ENCODE measurements at places on chromosomes 2 and 18.

DNA sequence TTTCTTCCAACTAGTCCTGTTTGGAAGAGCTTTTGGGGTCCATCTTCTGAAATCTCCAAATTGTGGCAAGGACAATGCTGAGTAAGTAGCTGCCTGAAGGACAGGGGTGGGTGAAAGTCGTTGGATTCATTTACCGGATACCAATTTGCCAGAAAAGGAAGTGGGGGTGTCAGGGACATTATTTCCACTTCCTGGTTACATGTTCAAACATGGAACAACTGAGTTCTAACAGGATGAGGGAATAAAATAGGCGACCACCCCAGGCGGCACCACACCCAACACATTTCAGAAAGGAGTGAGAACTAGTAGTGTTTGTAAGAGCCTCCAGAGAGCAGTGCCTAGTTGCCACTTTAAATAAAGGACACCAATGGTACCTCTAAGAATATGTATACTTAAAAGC, 158.6 kb upstream of the SERTAD2 start:
- no peak for DNase-seq

GRCh38 chr2:240981280-240981679, 17.1 kb upstream of the SNED1 start:
- DNase-seq: no peak

DNA sequence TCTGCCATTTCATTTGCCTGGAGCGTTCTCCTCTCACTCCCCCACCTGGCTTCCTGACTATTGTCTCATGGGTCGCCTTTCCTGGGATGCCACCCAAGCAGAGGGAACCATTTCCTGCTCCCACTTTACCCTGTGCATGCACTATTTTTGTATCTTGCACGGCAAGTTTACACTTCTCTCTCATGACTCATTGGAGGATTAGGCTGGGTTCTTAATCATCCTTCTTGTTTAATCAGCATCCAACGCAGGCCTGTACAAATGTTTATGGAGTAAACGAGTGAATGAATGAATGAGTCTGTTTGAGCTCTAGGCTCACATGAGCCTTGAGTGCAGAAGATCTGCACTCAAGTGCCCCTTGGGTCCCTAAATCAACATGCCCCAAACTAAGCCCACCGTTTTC, 3.8 kb upstream of the ARHGAP25 start:
- no peak for DNase-seq

- DNase-seq: no peak
These were observed 13.3 kb downstream of the SULT1C3 start for GRCh38 chr2:108253106-108253505.

DNA sequence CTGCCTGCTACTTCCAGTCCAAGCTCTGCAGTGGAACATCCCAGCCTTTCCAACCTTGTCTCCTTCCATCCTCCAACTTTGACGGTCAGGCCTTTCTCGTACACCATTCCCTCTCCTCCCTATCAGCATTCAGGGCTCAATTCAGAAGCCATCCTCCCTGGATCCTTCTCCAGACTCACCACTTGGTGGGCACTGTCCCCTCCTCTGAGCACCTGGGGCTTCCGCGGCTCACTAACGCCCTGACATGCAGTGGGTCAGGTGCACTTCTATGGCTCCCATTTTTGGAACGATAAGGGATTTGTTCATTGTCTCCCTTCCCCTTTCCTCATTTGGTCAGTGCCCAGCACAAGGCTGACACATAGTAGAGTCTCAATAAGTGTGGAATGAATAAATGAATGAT, 56.7 kb downstream of the TNS1 start:
- no peak for DNase-seq

DNA sequence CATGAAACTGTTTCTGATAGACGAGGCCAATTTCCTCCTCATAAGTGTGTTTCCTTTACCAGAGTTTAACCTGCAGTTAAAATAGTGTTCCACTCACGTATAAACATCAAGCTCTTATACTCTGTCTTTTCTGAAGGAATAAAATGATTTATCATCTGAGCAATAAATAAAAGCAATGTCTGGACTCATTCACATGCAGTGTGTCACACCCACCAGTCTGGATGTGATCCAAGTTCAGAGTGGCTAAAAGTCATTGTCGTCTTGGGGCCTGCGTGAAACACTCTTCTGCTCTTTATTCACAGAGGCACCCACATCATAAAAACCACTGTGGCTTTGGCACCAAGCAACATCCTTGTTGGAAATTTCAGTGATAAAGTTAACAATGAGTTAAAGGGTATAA, 19.5 kb upstream of the SLC9A4 start:
- no peak for DNase-seq

GRCh38 chr2:111042772-111043771, 77.6 kb upstream of the BCL2L11 start:
- no peak for DNase-seq

DNA sequence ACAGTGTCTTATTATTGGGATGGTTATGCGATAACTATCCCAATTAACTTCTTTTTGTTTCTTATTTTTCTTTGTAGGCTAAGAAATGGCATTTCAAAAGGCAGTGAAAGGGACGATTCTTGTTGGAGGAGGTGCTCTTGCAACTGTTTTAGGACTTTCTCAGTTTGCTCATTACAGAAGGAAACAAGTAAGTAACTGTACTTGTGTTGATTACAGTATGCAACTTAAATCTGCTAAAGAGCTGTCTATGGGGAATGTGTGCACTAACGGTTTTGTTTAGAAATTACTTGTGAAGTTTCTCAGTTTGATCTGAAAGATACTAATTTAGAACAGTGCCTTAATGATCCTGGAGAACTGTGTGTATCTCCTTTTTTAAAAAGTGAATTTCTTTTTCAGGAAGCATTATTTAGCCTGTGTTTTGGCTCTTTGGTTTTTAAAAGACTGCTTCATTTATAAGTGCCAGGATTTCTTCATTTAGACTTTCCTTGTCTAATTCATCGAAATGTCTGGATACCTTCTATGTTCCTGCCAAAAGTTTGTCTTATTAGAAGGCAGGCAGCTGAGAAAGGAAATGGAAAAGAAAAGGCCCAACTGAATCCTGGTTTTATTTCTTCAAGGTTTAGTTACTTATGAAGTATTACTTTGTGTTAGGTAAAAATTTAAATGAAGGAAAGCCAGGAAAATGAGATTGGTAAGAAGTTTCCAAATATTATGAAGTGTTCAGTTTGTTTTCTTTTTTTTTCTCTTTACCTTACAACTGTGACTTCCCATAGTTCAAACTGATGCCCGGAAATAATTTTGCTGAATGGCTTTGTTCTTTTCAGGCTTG, 40.1 kb downstream of the GPD2 start:
- DNase-seq: no peak

DNA sequence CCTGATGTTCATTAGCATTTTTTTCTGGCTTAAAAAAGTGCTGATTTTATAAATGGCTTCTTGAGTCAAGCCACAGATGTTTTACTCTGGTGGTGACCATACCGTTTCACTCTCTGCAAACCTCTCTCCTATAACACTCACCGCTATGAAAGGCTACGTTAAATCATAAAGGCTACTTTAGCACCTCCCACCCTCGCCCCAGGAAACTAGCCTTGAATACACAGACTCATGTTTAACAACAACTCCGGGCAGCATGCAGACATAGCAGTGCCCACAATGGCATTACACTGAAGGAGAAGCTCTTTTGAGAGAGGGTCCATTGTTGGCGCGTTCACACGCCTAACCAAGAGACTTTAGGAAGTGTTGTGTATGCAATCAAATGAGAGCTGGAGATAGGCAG, 5.6 kb downstream of the MYT1L start:
- DNase-seq: no peak

GRCh38 chr2:101418460-101419095, 31.3 kb upstream of the CREG2 start:
- DNase-seq: no peak
